Activated CD8-positive, alpha-beta memory T cell treated with anti-CD3 and anti-CD28 coated beads for 4 hours (primary cell): ENCODE measurements at places on chromosomes 5 and 9.
A peak's percentile ranks its signal among the peaks of the same experiment; 100 is the strongest.

DNA sequence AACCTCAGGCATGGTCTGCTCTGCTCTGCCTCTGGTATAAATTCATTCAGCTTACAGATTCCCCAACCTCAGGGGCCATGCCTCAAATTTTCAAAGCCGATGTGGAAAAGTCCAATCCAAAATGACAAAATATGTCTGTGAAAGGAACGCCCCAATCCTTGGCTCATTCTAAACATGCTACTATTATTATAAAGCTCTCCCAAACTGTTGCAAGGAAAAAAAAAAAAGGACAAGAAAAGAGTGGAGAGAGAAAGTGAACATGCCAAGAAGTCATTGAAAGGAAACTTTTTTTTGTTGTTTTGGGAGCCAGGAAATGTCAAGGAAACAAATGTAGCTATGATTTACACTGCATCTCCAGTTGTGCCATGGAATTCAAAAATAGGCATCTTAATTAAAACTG, 3.8 kb downstream of the COL23A1 start:
- no peak for DNase-seq

- DNase-seq: no peak
Observed at GRCh38 chr5:117892360-117892759, 1096.0 kb downstream of the DTWD2 start.

- no peak for DNase-seq
Observed at GRCh38 chr5:9063615-9064245, 482.1 kb downstream of the SEMA5A start.

DNA sequence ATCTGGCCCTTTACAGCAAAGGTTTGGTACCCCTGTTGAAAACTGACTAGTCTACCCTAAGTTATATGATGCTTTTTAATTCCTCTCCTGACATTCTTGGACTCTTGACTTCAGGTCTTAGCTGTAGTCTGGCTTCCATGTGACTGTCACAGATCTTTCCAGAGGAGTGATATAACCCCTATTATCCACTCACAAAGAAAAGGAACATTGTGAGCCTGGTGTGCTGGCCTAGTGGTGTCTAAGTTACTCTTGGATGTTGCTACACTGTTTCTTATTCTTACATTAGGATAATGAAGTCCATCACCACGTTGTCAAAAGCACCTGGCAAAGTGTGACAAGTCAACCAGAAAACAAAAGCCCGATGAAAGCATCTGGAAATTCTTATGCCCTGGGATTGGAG, 49.8 kb downstream of the RAD23B start:
- DNase-seq: no peak

GRCh38 chr5:171580502-171581265, 161.2 kb downstream of the FGF18 start:
- no peak for DNase-seq

DNA sequence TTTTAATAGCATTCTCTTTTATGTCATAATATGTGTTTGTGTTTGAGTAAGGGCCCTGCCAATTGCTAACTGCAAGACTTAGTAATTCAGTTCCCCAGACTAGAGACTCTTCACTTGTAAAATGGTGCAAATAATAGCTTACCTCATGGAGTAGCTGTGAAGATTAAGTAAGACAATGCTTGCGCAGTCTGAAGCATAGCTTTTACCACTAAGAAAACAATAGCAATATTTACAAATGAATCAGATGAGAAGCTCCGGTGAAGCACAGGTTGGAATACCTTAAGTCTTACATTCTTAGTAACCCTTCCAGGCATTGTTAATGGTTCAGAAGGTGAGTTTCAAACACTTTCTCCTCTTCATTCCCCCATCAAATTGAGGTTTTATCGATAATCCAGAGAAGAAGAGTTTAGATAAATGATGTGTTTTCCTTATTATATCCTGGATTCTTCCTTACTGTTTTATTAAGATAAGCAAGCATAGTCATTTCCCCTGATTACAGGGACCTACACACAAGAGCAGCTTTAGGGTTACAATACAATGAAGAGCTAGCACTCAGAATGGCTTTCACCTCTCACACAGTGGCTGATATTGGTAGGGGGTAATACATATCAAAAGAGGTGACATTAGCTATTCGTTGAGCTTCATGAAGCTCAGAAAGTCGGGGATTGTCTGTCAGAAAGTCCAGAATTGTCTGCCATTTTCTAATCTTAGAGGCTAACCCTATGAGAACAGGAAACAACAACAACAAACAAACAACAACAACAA, 96.4 kb upstream of the EDIL3 start:
- no peak for DNase-seq

DNA sequence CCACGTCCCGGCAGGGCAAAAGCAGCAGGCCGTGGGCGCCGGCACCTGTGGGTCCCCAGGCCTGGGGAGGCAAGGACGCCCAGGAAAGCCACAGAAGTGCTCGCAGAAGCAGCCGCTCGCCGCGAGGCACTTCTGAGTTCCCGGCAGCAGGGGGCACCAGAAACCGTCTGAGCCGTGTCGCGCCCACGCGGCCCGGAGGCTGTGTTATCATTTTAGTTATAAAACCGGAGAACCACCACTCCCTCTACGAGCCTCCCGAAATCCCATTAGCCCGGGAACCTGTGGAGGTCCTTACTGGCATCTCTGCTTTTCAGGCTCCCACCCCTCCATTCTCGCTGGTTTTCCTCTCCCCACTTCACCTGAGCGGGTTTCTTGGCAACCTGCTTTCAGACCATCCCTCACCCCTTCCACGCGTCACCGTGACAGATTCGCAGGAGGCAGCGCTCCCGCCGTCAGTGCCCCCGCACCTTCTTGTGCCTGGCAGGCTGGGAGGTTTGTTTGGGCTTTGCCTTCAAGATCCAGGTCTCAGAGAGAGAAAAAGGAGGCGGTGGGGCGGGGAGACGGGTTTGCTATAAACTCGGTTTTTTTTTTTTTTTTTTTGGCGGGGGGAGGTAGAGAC, 2.3 kb downstream of the GDNF start:
- peak; percentile 2 for DNase-seq

DNA sequence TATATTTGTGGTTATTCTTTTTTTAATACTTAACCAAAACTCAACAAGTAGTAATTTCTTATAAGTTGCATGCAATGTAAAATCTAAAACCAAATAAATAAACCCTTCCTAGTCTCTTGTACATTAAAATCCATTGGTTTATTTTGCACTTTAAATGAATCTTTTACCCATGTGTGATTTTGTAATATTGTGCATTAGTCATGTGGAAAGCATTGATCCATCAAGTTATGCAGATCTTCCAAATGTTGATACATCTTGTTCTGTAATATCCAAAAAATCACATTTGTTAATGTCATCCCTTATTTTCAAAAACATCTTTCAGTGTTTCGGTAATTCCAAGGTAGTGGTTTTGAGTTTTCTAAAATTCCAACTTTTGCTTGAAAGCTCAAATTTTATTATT, 63.3 kb downstream of the CWC27 start:
- DNase-seq: no peak

- DNase-seq: no peak
Observed at GRCh38 chr9:69486498-69486897, 161.5 kb downstream of the ENTREP1 start.

GRCh38 chr9:744790-745484, 96.6 kb upstream of the DMRT1 start:
- DNase-seq: no peak

DNA sequence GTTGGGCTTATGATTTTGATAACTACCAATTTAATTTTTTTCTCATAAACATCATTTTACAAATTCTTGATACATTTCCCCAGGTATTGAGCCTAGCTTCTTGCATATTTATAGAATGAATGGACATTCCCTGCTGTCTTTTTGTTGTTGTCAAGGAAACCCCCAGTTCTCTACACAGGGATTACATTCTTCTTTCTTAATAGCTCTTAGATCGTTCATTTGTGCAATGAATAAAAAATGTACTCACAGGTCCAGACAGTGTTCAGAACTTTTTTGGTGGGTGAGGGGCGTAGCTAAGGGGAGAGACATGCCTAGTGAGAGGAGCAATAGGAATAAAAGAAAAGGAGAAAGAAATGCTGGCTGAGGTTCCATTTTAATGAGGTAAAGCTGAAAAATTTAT, 58.6 kb downstream of the VCAN start:
- DNase-seq: no peak

- DNase-seq: no peak
Observed at GRCh38 chr9:91362051-91362611, 413 bp upstream of the AUH start.

DNA sequence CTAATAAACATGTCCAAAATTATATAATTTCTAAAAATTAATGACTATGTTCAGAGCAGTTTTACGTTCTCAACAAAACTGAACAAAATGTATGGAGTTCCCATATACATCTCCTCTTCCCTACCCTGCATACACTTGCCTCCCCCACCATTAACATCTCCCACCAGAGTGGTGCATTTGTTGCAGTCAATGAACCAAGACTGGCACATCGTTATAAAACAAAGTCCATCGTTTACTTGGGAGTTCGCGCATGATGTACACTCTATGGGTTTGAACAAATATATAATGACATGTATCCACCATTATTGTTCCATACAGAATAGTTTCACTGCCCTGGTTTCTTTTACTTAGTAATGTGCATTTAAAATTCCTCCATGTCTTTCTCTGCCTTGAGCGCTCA, 130.1 kb downstream of the APBA1 start:
- no peak for DNase-seq

DNA sequence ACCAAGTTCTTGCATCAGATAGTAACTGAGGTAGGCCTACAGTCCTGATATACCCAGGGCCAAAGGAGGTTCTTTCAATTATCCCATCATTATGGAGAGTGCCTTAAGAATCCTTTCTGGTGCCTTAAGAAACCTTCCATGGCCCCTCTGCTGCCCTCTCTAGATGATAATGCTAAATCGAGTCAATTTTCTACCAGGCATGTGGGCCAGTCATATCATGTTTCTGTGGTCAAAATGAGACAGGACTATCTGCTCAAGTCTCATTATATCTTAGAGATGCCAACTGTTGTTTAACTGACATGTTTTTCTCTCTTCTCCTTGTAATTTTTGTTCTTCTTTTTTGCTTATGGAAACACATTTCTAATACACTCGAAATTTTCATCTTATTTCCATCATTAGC, 127.6 kb downstream of the EDIL3 start:
- DNase-seq: no peak

DNA sequence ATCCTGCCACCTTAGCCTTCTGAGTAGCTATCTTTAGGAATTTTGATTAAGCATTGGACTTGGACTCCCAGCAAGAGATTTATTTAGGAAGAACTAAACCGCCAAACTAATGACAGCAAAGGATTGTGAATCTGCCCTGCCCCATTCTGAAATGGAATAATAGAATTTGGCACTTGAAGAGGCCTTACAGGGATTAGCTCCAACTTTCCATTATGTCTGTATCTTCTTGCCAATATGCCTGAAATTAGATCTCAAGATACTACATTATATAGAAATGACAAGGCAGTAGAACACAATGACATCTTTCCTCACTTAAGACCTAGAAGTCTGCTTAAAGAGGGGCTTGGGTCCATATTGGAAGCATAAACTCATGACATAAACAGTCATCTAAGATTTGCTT, 77.0 kb upstream of the DPYSL3 start:
- no peak for DNase-seq

DNA sequence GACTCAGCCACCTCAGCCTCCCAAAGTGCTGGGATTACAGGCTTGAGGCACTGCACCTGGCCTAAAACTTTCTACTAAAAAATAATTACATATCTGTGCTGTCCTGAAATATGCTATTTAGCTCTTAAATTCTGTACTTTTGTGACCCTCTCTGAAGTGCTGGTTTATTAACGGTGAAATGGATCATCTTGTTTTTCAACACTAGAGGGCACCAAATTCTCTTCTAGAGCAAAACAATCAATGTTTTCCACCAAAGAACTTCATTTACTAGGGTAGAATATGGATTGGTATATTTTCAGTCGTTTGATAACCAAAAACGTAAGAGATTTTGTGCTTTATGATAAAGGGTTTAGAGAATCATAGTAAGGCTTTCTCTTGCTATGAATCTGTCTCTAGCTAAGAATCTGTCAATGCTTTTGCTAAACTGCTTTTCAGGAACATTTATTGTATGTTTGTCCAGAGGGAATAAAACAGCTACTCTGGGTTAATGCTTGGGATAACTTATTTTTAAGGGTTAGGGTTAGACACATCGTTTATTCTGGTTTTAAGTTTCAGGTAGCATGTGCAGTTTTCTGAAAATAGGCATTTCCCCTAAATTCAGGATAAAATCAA, 63.6 kb downstream of the RNF180 start:
- DNase-seq: no peak

- DNase-seq: no peak
Observed at GRCh38 chr9:86665416-86665815, 281.9 kb downstream of the GAS1 start.

GRCh38 chr9:107228496-107229039, 54.5 kb upstream of the RAD23B start:
- no peak for DNase-seq

DNA sequence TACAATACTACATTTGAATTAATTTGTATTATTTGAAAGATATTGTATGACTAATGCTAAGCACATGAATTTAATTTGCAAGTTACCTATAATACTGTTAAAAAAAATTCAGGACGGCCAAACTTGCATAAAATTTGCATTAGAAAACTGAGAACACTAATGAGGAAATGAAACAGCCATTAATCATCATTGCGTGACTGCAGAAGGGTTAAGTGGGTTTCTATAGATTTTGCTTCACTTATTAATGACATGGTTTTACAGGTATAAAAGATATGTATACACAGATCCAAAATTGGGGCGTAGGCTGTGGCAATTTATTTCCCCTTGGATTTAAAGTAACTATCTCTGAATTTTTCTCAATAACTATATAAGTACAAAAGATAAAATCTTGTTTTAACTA, 882.6 kb downstream of the PTPRD start:
- no peak for DNase-seq

DNA sequence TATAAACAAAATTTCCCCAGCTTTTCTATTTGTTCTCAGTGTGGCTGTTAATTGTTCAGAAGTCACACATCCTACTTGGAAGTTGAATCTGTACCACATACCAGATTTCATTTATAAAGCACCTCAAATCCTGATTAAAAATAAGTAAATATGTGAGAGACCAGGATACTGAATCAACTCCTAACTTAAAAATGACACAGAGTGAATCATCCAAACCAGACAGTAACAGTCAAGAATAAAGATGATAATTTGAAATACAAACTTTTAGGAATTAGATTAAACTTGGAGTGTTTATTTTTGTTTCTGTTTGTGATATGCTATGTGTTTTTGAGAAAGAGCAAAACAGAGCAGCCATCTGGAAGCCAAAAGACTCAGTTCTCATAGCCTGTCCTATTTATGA, 633.2 kb upstream of the RORB start:
- no peak for DNase-seq
